ENCODE measurements at places on chromosomes 2 and 18.

GRCh38 chr2:118481299-118481698 lies 366.1 kb downstream of the EN1 start:
- no peak for DNase-seq

GRCh38 chr2:55309446-55309845 lies 40.4 kb upstream of the MTIF2 start:
- DNase-seq: no peak

- no peak for DNase-seq
These were observed 4.3 kb upstream of the CAVIN2 start for GRCh38 chr2:191851158-191851557.

- no peak for DNase-seq
These were observed 1089.9 kb upstream of the SLC39A10 start for GRCh38 chr2:194566907-194567660.

GRCh38 chr18:63197246-63197869 lies 122.2 kb downstream of the BCL2 start:
- no peak for DNase-seq
